ENCODE measurements at places on chromosomes 1 and 21.

GRCh38 chr1:247294282-247294681 is 37.4 kb downstream of the ZNF496 start:
- no peak for DNase-seq

- DNase-seq, result no peak
Observed at GRCh38 chr1:114118351-114118990, 35.2 kb downstream of the SYT6 start.

- peak; percentile 9 for DNase-seq
Observed at GRCh38 chr1:100928128-100928527, 32.2 kb downstream of the SLC30A7 start.

DNA sequence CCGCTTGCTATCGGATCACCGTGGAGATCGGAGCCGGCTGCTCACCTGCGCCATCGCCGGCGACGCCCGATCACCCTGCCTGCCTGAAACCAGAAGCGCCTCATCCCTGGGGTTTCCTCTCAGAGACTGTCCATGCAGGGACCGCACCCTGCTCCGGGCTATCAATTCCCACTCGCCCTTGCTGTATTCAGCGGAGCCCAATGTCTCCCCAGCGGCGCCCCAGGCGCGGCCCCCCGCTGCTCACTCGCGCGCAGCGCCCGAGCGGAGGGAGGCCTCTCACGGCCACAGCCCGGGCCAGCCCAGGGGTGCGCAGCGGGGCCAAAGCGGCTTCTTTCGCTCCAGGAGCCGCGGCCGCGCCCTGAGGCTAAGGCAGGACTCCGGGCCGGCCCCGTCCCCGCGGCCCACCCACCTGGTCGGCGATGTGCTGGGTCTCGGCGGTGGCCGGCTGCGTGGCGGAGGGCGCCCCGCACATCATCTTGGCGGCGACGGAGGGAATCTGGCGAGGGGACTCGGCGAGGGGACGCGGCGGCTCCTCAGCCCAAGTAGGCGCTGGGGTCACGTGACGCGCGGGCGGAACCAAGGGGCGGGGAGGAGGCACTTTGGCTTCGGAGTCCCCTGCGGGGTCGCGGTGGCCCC is at the start of gene CSTB:
TSS of gene CSTB (minus strand) at position 514 of the 636 bp plus-strand sequence. CDS start at position 475, 39 bp downstream.
- DNase-seq, result peak; percentile 76

- DNase-seq, result no peak
Observed at GRCh38 chr1:23752909-23753308, 9.6 kb downstream of the ELOA start.

- no peak for DNase-seq
Observed at GRCh38 chr1:150387200-150387599, 23.3 kb downstream of the RPRD2 start.

DNA sequence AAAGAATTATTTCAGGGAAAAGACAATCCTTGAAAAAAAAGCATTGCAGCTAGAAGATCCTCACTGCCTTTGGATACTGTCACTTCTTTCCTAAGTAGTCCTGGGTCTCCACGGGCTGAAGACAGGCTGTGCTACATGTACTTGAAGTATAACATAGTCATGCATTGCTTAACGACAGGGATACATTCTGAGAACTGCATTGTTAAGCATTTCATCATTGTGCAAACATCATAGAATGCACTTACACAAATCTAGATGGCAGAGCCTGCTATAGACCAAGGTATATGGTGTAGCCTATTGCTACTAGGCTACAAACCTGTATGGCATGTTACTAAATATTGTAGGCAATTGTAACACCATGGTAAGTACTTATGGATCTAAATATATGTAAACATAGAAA is 54.0 kb downstream of the KIAA0040 start:
- no peak for DNase-seq

GRCh38 chr1:145828367-145829026 is 4.5 kb downstream of the POLR3C start:
- no peak for DNase-seq

GRCh38 chr1:32701421-32701911 is 1.1 kb downstream of the SYNC start:
- DNase-seq, result no peak

- DNase-seq, result no peak
Observed at GRCh38 chr21:25313829-25314228, 293.5 kb downstream of the MRPL39 start.

DNA sequence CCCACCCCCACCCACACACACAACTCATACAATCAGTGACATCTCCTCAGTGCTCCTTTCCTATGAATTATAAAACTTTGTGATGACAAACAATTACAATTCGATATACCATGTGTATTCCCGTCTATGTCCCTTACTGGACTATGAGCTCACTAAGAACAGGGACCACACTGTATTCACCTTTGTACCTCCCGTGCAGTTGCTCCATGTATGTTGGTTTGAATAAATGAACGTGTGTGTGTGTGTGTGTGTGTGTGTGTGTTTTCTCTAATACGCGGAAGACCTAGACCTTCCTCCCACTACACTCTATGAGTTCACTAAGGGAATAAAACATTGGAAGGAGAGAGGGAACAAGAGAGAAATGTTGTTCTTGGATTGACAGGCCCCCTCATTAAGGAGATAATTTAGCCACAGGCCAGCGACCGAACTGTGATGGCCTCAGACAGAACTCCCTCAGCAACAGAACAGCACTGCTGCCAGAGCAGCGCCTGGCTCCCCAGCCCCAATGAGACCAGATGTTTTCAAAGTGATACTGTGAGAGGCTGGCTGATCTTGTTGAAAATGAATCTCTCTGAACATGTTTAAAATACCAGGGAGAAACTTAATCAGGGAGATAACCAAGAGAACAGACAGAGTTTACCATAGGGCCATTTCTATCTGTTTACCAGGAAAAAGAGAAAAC is 21.7 kb downstream of the BCAR3 start:
- no peak for DNase-seq

GRCh38 chr1:209920844-209921243 is 17.2 kb upstream of the SYT14 start:
- DNase-seq, result no peak

- DNase-seq, result peak; percentile 3
Observed at GRCh38 chr21:17921579-17922530, 102.7 kb upstream of the C21orf91 start.

- DNase-seq, result no peak
Observed at GRCh38 chr1:52402860-52403240, 1.4 kb downstream of the ORC1 start.

GRCh38 chr1:201213926-201214325 is 23.3 kb downstream of the IGFN1 start:
- DNase-seq, result no peak

DNA sequence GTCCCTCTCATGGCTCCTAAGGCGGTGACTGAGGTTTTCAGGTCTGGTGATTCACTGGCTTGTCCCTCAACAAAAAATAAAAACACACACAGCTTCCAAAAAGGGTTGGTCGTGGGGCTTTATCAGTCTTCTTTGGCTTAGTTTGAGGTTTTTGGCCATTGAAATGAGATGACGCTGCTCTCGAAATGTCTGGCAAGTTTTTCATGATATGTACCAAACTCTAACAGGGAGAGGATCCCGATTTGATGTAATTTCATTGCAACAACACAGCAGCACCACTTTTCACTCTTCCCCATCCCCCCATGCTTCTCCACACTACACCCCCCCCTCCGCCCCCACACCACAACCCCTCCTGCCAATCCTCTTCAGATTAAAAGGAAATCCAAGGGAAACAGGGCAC is 187.1 kb upstream of the NFIA start:
- DNase-seq, result no peak

- no peak for DNase-seq
Observed at GRCh38 chr21:37276377-37276776, 9.2 kb upstream of the VPS26C start.

DNA sequence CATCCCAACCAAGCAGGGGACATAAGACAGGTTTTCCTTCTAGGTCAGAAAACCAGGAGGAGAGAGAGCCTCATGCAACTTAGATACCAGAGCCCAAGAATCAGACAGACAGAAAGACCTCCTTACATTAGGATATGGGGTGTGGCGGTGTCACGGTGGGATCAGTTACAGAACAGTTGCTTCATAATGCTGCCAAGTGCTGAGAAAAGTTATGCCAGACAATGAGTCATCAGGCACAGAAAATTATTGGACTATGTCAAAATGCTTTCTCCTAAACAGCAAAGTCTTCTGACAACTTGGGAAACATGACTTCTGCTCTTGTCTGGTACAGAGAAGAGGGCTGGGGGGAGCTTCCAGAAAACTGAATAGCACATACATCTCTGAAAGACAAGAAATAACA is 1120.2 kb upstream of the TMPRSS15 start:
- no peak for DNase-seq

DNA sequence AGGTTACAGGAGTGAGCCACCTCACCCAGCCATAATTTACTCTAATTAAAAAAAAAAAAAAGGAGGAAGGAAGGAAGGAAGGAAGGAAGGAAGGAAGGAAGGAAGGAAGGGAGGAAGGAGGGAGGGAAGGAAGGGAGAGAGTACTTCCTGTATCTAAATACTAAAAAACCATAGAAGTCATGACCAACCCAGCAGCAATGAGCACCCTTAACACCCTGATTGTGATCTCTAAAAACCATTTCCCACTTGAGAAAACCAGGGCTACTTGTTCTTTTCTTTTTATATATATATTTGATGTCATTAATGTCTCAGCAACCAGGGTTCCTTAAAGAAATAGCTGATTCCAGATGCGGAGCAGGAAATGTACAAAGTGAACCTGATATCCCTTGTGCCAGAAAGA is 31.2 kb downstream of the ARID4B start:
- DNase-seq, result no peak

- DNase-seq, result no peak
Observed at GRCh38 chr1:14565090-14565489, 33.4 kb upstream of the KAZN start.

- DNase-seq, result no peak
Observed at GRCh38 chr1:240719953-240720700, 108.2 kb upstream of the GREM2 start.

DNA sequence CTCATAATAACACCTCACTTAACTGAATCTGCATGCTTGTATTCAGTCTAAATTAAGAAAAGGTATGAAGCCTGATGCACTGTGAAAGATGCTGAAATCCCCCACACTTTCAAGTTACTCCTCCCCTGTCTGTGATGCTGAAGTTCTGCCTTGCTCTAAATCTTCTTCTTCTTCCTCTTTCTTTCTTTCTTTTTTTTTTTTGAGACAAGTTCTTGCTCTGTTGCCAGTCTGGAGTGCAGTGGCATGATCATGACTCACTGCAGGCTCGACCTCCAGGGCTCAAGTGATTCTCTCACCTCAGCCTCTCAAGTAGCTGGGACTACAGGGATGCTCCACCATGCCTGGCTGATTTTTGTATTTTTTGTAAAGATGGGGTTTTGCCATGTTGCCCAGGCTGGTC is 231.0 kb upstream of the B3GALT2 start:
- no peak for DNase-seq

DNA sequence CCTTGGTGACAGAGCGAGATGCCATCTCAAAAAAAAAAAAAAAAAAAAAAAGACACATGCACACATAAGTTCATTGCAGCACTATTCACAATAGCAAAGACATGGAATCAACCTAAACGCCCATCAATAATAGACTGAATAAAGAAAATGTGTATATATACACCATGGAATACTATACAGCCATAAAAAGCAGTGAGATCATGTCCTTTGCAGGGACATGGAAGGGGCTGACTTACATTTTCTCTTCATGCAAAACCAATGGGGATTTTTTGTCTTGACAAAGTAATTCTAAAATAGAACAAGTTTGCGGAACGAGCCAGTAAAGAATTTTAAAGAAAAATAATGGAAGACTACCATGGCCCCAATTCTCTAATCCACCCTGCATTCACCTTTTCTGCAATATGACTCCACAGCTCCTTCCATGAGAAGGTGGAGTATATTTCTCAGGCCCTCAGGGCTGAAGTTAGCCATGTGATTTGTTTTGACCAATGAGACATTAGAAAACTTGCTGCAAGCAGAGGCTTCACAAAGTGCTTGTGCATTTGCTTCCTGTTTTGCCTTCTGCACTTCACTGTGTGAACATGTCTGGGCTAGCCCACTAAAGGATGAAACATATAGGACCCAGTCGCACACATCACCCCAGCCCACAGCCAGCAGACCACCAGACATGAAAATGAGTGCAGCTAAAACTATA is 78.8 kb upstream of the NR5A2 start:
- DNase-seq, result peak; percentile 3

DNA sequence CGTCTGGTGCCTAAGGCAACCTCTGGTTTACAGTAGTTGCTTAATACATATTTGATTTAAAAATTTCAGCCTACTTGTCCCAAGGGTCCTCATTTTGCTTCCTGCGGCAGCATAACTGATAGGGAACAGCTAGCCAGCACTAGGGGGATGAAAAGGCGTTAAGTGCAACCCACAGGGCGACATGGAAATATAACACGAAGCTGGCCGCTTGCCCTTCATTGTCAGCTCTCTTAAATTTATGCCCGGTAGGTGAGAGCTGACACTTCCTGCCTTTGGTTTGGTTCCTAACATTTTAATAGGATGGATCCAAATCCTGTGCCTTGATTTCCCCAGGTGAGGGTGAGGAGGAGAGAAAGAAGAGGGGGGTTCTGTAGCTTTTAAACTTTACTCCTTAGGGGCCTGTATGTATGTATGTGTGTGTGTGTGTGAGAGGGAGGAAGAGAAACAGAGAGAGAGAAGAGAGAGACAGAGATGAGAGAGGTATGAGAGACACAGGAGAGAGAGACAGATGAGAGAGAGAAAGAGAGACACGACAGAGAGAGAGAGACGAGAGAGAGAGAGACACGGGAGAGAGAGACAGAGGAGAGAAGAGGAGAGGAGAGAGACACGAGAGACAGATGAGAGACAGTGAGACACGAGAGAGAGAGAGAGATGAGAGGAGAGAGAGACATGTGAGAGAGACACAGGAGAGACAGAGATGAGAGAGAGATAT is 938 bp upstream of the ACTN2 start:
- DNase-seq, result peak; percentile 5

GRCh38 chr1:161098210-161099068 is at the start of gene KLHDC9:
Gene KLHDC9 (plus strand): TSS chr1:161098361. CDS start chr1:161098536, 175 bp downstream.
- DNase-seq, result peak; percentile 88

GRCh38 chr1:25145775-25146393 is 86.4 kb downstream of the SYF2 start:
- no peak for DNase-seq

GRCh38 chr1:202624781-202625108 is 85.5 kb downstream of the SYT2 start:
- DNase-seq, result peak; percentile 5

DNA sequence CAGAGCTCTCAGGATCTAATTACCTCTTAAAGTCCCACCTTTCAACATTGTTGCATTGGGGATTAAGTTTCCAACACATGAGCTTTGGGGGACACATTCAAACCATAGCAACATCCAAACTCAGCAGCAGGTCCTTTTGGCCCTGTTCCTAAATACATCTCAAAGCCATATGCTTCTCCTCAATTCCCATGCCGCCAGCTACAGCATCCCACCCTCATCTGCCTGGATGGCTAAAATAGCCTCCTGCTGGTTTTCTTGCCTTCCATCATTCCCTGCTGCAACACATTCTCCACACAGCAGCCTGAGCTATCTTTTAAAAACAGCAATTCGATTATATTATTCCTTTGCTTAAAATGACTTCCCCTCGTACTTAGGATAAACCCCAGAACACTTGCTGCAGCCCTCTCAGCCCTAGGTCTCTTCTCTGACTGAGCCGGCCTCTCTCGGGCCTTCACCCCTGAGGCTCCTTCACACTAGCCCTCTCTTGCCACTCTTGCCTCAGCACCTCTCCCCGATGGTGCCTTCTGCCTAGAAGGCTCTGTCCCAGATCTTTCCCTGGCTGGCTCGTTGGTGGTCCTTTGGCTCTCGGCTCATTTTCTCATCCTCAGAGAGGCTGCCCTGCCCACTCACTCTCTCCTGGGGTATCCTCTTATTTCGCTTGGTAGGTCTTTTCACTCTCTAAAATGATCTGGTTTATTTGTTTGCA is 16.5 kb downstream of the MYBPH start:
- DNase-seq, result no peak

Data from dermis blood vessel endothelial cell (primary cell).